T-helper 9 cell (primary cell): ENCODE measurements at places on chromosomes 16 and 17.
A peak's percentile ranks its signal among the peaks of the same experiment; 100 is the strongest.

- DNase-seq = peak; percentile 43
These were observed 88.2 kb downstream of the IRF8 start for GRCh38 chr16:85986931-85987749.

DNA sequence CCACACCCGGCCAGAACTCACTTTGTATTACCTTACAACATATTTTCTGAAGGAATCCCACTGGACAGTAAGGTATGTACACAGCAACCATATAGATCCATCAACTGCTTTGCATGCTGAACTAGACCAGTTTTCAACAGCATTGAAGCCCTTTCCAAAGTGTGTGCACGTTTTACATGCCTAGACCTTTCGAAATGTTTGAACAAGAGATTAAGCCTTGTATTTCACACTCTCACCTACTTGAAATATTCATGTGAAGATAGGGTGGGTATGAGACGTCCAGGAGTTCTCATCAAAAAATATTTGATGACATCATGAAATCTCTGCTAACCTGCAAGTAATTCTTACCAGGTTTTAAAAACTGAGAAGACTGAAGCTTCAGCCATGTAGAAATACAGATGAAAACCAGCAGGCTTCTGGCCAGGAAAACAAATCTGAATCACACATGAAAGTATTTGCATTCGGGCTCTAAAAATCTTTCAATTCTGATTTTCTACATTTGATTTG is 387.0 kb upstream of the PSMD7 start:
- DNase-seq = no peak

DNA sequence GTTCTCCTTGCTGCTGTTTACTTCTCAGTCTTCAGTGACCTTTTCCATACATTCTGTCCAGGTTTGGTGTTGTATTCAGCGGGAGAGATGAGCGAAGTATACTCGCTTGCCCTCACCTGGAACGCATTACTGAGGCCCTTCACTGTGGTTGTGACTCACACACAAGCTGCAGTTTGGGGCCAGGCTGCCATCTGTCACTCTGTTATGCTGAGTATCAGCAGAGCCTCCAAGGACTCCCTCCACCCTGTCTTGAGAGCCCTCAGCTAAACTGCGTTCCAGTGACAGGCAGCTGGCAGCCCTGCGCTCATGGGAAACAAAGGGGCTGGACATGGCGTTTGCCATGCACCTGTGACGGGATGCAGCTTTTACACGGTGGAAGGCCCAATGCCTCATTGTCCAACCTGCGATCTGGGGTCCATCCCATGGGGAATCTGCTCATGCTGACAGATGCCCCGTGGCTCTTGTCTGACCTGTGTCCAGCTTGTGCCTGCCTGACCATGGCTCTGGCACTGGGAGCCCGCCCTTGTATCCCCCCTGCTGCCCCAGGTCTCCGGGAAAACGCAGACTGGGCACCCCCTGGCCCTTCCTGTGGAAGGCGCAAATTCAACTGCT is 6.5 kb upstream of the ZNF778 start:
- DNase-seq = no peak

- no peak for DNase-seq
These were observed 694.4 kb downstream of the MAF start for GRCh38 chr16:78906135-78906534.

GRCh38 chr17:43219001-43219400 is 7.3 kb downstream of the TMEM106A start:
- DNase-seq = no peak

- no peak for DNase-seq
These were observed 6.5 kb downstream of the ERCC4 start for GRCh38 chr16:13926464-13926863.

DNA sequence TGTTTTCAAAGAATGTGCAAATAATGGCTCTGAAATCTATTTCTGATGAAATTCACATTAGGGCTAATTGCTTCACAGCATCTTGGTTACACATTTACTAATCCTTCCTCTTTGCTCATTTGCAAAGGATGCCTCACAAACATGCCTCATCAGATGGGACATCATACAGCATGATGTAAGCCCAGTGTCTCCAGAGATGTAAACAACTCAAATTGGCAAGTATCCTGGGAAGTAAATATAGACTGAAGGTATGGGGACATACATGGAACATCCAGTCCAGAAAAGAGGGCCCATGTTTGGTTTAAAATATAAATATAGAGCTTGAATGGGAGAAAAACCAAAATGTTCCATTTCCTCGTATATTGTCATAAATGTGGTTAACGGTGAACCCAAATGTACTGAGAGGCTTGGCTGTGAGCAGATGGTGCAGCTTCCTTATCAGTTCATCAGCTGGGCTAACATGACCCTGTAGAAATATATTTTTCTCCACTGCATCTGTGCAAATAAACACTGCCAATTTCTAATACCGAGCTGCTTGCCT is 142.9 kb upstream of the NUDT7 start:
- no peak for DNase-seq

- no peak for DNase-seq
These were observed 65.3 kb downstream of the MEAK7 start for GRCh38 chr16:84438971-84439696.

GRCh38 chr16:68116256-68116867 is 31.2 kb downstream of the NFATC3 start:
- no peak for DNase-seq

DNA sequence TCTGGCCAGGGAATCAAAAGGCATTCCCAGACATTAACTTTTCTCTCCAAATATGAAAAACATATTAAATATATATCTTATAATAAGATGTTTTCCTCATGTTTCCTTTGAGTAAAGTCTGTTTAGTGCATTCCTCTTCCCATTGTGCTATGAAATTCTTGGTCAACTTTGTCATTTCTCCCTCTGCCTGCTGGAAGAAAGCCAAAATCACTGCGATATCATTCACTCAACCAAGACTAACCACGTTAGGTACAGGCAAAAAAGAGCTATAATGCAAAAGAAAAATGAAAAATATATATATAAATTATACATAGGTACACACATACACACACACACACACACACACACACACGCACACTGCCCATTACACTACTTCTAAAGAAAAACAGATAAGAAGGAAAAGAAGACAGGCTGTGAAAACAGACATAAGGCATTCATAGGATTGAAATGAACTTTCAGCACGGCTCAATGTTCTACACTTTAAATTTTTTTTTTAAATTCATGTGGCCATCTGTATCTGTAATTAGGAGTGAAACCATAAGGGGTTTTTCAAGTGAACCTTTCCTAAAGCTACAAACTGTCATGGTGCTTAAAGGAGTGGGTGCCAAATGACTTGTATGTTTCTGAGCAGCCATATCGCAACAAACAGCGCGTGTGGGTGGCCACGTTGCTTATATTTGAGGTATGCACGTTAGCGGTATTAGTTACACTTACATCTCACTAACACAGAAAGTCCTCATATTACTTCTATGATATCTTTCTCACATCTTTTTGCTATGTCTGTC is 71.6 kb upstream of the PSMD7 start:
- no peak for DNase-seq

- DNase-seq = no peak
These were observed 304.6 kb upstream of the CDH11 start for GRCh38 chr16:65426484-65426883.

DNA sequence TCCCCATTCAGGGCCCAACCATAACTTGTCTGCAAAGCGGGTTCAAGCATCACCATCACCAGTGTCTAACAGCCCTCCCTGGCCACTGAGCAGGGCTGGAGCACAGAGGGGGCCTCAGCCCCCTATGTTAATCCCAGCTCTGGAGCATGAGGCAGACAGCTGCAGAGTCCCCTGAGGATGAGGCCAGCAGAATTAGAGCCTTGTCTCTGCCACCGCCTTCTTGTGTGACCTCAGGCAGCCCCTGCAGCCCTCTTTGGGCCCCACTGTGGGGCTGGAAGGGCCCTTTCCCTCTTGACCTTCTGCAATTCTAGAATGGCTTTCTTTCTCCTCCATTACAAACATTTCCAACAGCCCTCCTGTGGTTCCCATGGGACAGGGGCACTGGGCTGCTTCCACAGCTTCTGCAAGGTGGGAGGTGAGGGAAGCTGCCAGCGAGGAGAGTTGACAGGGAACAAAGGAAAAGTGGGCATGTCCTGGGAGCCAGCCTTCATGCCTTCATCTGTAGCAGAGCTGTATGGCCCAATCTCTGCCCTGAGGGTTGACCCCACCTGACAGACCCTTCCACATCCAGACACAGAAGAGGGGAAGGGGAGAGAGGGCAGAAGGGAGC is 65.7 kb downstream of the TMEM132E start:
- no peak for DNase-seq

GRCh38 chr16:61891460-61891859 is 144.8 kb downstream of the CDH8 start:
- DNase-seq = no peak

DNA sequence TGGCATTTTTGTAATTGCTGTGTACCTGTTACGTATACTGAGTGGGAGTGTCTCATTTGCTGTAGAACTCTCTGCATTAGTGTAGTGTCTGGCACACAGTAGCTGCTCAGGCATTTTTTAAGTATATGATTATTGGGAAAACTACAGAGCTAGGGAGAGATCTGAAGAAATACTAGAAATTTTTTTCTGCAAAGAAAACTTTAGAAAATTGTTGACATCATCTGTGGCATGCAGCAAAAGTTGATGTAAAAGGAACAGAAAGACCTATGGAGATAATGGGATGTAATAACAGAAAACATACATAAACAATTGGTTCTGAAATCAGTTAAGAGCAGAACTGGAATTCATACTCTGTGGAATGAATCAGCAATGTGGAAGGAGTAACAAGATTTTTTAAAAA is 11.6 kb downstream of the CLTC start:
- DNase-seq = no peak

- no peak for DNase-seq
These were observed at the start of gene PCGF2 for GRCh38 chr17:38748149-38748891. TSS of gene PCGF2 (minus strand) at chr17:38748336. CDS start at chr17:38740402, 7,934 bp downstream.

GRCh38 chr17:73342050-73342522 is 30.3 kb upstream of the CDC42EP4 start:
- DNase-seq = no peak

DNA sequence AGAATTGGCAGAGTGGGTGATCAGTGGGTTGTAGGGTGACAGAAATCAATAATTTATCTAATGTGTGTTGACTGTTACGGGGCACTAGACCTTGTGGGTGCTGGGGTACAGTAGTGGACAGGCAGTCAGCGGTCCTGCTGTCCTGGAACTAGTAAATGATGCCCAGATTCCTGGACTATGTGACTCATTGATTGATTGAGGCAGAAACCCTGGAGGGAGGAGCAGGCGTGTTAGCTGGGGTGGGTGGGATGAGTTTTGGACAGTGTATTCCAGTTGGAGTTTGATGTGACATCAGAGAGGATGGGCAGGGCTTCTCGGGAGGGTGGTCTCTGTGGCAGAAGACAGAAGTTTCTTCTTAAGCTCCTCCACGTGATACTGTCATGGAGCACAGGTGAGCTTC is 24.4 kb downstream of the PRMT7 start:
- DNase-seq = no peak

DNA sequence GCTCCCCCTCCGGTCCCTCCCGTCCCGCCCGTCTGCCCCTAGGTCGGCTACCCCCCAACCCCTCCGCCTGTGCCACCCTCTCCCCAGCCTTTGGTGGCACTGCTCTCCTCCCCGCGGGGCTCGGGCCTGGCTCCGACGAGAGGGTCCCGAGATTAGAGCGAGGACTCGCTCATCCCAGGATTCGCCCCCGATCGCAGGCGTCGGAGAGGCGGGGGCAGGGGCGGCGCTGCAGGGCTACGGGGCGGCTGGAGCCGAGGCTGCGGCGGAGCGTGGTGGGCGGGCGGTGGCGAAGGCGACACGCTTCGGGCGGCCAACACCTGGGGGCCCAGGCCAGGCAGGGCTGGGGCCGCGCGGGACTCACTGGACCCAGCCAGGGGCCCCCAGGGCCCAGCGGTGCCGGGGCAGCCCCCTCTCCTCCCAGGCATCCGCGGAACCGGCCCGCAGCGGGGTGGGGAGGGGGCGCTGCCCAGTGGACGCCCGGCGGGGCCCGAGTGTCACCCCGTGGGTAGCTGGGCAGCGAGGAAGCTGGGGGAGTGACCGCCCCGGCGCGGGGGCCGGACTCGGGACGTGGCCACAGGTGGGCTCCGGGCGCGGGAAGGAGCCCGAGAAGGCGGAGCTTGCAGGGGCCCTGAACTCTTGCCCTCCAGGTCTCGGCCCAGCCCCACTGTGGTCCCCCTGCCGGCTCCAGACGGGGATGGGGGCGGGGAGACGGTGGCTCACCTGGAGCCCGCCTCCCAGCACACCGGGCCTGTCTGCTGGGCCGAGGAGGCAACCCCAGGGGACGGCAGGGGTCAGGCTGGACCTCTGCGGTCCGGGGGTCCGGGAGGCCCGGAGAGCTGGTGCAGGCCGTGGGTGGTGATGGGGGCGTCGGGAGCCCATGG is 1.5 kb downstream of the MGAT5B start:
- DNase-seq = no peak

DNA sequence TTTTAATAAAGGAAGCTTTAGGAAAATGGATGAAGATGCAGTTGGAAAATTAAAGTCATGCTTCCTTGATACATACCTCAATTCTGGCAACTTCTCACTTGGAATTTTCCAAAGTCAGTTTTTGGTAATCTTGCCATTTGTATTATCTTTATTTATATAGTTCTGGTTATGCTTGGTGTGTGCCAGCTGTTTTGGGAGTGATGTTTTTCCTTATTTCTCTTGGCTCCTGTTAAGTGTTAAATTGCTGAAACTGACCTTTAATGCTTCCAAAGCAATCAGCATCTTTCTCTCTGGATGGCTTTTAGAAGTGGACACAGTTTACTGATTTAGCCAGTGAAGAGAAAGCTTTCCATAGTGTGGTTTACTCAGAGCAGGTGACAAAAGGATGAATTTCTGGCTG is 70.1 kb upstream of the HAS3 start:
- no peak for DNase-seq

DNA sequence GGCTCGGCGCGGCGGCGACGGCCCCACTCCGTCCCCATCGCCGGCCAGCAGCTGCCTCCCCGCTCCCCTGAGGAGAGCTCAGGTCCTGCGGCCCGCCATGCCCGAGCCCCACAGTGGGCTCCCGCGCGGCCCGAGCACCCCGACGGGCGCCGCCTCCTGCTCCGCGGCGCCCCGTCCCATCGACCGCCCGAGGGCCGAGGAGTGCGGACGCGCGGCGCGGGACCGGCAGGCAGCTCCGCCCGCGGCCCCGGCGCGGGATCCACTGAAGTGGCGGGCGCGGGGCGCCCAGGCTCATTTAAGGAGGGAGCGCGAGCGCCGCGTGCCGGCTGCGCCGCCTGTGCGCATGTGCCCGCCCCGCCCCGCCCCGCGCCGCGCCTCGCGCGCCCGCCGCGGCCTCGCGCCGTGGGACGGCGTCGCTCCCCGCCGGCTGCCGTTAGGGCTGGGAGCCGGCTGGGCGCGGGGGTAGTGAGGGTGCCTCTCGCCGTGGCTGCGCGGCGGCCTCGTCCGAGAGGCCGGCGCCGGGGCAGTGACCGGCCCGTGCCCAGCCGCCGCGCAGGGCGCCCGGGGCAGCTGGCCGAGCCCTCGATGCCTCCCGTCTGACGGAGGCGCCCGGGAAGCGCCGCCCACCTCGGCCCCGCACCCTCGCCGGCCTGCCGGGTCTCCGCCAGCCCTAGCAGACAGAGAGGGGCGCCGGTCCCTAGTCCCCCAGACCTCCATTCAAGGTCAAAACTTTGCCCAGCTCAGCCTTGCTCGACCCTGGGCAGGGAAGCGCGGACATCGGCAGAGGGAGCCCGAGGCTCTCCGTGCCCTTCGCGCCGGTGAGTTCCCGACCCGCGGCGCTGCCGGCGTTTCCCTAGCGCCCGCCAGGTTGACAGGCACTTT is at the start of gene NETO2:
Gene NETO2, minus strand, starts transcription at position 269 of the 882 bp plus-strand sequence. CDS start 333 bp downstream, outside the sequence.
- peak; percentile 63 for DNase-seq
